ENCODE measurements at places on chromosomes 11 and 22.

DNA sequence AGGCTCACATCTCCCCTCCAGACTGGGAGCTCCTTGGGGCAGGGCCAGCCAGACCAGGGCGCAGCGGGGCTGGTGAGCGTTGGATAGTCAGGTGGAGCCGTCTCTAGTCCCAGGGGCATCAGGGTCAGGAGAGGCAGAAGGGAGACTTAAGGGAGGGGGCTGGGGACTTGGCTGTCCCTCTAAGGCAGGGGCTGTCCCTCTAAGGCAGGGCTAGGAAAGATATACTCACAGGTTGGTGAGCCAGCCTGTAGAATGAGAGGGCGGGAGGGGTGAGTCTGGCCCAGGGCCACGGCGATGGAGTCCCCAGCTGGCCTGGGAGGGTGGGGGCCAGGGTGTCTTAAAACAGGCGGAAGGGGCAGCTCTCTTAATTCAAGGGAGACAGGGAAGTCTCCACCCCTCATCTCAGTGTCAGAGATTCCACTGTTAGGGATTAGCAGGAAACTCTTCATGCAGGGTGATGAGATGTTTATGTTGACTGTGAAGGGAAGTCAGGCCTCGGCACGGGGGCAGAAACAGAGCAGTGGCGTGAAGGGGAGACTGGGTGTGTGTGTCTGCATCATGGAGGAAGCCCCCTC lies 11.3 kb downstream of the P2RY2 start:
- DNase-seq, result peak; percentile 55

- peak; percentile 64 for DNase-seq
Measured at GRCh38 chr11:8102965-8103364, 22.0 kb downstream of the TUB start.

DNA sequence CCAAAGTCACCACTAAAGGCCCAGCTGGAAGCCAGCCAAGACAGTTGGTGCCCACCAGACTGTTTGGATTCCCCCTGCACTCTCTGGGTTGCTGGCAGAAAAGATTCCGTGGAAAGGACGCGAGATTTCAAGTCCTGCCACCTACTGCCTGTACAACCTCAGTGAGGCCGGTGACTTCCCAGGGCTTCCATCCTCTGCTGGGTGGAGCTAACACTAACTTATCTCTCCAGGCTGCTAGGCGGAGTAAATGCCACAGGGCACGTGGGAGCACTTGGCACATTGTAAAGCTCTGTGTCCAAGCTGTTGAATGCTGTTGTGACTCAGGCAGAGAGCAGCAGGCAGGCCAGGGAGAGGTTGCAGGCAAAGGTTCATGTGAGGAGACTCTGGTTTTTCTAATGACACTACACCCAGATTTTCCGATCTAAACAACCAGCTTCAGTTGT lies 50.9 kb upstream of the CDON start:
- DNase-seq, result no peak

GRCh38 chr11:6298605-6299004 lies 21.7 kb downstream of the CAVIN3 start:
- no peak for DNase-seq

DNA sequence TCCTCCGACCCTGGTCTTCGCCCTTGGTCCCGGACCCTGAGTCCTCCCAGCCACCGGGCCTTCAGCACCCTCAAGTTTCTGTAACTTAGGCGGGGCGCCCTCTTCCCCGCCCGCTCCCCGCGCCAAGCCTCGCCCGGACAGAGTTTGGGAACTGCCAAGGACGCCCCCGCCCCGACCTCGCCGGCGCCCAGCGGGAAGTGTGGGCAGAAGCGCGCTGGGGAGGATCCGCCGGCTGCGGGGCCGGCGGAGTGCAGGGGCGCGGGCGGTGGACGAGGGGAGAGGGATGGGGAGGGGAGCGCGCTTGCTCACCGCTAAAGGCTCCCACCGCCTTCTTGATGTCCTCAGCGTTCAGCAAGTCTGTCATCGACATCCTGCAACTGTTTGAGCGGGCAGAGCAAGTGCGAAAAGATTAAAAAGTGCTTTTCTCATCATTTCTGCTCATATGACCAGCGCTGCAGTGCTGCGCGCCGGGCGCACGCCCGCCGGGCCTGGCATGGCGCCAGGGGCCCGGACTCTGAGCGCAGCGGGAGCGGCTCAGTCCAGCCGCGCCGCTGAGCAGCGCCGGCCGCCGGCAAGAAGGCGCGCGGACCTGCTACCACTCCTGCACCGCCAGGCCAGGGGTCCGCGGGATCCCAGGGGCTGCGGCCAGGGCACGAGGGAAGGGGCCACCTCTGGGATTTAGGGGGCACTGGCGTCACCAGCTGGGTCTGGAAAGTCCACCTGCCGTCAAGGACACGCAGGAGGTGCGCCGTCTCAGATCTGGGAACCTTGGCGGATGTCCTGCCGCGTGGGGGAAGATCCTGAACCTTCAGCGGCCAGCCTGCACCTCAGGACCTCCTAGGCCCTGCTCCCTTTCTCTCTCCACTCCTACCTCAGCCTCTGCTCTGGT lies at the start of gene PVALB:
Gene PVALB, minus strand, starts transcription at position 400 of the 889 bp plus-strand sequence. Its CDS starts 30 bp downstream, at position 370.
- DNase-seq, result no peak

GRCh38 chr22:27105142-27106025 lies 448.0 kb downstream of the MIAT start:
- DNase-seq, result no peak

DNA sequence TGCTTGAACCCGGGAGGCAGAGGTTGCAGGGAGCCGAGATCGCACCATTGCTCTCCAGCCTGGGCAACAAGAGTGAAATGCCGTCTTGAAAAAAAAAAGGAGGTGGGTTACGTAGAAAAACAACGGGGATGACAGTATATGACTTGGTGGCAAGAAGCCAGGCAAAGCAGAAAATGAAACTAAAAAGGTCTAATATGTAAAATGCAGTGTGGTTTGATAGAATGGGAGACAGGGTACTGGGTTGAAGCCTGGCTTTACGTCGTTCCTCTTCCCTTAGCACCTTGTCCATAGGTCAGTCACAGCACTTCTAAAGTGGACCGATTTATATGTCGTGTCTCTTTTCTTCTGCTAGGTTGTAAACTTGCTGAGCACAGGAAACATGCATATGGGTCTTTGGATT lies 274.9 kb upstream of the ZC3H12C start:
- DNase-seq, result no peak

- DNase-seq, result no peak
Measured at GRCh38 chr11:110988671-110989070, 256.9 kb upstream of the POU2AF2 start.

GRCh38 chr11:93728792-93729128 lies 12.5 kb downstream of the TAF1D start:
- no peak for DNase-seq

DNA sequence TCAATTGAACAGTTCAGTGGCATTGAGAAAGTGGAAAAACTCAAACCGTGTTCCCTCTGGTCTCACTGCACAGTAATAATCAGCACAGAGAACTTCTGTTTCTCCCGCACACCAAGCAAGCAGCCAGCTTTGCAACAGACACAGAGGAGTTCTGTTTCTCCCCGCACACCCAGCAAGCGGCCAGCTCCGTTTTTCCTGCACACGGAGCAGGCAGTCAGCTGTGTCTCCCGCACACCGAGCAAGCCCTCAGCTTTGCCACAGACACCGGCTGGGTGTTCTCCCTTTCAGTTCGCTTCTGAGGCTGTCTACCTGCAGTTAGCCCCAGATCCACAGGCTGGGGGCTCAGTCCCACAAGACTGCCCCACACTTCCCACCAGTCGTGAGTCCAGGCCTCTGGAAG lies 9.9 kb upstream of the TALDO1 start:
- no peak for DNase-seq
